ENCODE measurements at places on chromosomes 11 and 22.

DNA sequence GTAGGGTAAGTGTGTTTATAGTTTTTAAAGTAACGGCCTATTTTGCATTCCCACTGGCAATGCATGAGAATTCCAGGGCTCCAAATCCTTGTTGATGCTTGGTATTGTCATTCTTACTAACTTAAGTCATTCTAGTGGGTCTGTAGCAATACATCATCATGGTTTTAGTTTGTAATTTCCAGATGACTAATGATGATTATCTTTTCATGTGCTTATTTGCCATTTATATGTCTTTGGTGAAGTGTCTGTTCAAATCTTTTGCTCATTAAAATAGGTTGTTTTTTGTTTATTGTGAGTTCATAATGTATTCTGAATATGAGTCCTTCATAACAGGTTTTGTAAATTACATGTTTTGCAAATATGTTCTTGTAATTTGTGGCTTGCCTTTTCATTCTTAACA lies 31.2 kb downstream of the MTMR3 start:
- DNase-seq = no peak

- no peak for DNase-seq
Measured at GRCh38 chr11:8068605-8069221, 12.3 kb upstream of the TUB start.

GRCh38 chr22:50507421-50507990 lies at the start of gene LMF2:
LMF2 (minus strand) TSS chr22:50507702; CDS start chr22:50507675, 27 bp downstream.
- no peak for DNase-seq

DNA sequence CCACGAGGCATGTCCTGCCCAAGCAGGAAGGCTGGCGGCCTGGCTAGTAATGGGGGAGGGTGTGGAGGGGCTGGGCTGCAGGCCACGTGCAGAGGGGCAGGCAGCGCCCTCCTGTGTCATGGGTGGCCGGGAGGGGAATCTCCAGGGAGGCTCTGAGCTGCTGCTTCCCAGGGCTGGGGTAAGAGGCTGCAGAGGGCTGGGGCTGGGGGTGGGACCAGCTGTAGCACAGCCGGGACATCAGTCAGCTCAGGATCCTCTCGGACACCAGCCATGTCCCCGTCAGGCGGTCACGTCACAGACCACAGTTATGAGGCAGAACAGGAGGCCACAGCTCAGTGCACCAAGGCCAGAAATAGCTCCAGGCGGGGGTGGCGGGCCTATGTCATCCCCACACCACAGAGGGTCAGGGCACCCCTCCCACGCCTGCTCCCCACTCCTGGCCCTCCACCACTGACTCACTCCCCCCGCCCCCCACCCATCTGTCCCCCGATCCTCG lies 21.1 kb downstream of the RTN4R start:
- no peak for DNase-seq

GRCh38 chr22:23849009-23850006 lies 8.4 kb upstream of the SLC2A11 start:
- DNase-seq = peak; percentile 26

- DNase-seq = no peak
Measured at GRCh38 chr11:61309739-61310138, 14.6 kb upstream of the VWCE start.

GRCh38 chr11:90699791-90700400 lies 477.0 kb upstream of the CHORDC1 start:
- DNase-seq = no peak

DNA sequence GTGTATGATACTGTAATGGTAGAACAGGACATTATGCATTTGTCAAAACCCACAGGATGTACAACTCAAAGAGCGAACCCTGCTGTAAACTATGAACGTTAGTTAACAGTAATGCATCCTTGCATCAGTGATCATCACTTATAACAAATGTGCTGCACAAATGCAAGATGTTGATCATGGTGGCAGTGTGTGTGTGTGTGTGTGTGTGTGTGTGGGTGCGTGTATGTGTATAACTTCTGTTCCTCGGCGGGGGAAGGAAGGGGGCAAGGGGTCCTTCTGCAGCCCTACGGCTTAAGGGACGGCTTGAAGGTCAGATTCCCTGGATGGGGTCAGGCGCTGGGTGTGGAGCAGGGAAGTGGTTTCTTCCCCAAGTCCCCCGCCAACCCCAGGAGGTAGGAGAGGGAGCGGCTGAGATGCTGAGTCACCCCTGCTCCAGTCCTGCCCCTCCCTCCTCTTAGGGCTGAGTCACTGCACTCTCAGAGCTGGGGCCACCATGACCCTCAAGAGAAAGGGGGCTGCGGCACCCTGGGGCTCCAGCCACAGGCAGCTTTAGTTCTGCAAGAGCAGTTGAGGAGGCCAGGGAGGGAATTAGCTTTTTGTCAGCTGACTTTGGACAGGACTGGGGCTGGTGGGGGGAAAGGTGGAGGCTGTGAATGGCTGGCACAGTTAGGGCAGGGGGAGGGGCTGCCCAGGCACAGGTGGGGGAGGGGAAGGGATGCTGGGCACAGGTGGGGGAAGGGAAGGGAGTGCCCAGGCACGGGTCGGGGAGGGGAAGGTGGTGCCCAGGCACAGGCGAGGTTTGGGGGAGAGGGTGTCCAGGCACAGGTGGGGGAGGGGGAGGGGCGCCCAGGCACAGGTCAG lies 8.8 kb upstream of the CTSD start:
- peak; percentile 57 for DNase-seq

GRCh38 chr11:118058311-118059245 lies 18.3 kb upstream of the TMPRSS4 start:
- no peak for DNase-seq

DNA sequence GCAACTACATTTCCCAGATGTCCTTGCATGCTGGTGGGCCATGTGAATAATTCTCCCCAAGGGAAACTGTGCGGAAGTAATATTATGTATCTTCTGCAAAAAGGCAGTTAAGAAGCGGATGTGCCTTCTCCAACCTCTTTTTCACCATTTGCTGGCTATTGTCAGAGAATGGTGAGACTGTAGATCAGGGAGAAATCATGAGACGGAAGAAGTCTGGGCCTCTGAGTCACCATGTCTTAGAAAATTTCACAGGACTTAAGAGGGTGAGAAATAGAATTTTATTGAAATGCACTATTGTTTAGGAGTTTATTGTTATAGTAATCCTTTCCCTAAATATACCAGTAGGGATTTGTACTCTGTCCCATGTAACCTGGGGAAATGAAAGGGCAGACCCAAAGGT lies 298.7 kb upstream of the ZC3H12C start:
- no peak for DNase-seq

DNA sequence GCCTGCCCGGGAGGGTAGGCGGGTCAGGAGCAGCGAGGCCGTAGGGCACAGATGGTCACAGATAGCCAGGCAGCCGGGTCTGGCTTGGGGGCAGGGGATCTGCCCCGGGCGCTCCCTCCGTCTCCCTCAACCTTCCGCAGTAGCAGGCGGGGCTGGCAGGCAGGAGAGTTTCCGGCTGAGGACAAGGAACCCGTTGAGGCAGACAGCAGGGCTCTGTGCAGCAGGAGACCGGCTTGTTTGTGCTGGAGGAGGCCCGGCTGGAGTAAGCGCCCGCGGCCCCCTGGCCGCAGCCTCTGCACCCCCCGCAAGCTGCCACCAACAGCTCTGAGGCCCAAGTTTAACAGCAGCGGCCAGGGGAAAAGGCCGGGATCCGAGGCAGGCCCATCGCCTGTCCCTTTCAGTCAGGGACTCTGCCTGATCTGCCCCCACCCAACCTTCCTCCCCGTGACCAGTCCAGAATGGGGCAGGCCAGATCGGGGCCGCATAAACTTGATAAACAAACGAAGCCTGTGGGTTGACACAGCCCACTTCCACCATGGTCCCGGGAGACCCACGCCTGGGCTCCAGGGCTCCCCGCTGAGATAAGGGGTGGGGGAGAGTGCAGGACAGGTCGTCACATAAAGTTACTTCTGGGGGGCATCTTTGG lies 13.6 kb downstream of the SCARF2 start:
- DNase-seq = no peak

DNA sequence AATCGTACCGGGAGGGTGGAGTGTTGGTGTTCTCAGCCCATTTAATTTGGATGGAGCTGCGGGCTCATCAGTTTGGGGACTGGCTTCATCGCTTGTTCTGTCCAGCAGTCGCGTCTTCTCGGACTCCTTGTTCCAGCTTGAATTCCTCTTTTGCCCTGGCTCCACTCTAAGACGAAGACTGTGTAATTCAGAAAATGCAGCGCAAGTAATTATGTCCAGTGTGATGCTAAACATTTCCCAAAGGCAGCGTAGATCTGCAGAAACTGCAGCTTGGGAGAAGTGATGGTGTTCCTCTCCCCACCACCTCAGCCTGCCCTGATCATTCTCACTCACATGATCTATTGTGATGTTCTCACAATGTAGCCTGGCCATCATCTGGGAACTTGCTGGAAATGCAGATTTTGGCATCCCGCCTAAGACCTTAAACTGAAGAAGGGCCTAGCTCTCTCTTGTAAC lies 666 bp downstream of the SLC25A18 start:
- DNase-seq = no peak

DNA sequence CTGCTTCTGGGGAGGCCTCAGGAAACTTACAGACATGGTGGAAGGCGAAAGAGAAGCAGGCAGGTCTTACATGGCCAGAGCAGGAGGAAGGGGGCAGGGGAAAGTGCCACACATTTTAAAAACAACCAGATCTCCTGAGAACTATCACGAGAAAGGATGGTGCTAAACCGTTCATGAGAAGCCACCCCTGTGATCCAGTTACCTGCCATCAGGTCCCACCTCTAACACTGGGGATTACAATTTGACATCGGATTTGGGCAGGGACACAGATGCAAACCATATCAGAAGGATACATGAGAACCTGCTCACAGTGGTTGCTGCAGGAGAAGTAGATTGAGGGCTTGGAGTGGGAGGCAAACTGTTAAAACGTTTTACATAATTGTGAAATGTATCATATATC lies 152.2 kb downstream of the ADAMTS15 start:
- DNase-seq = no peak

All from GF-D8 (cell line).